ENCODE measurements at places on chromosomes 7 and 10. TPM values are rescaled to one million over a fixed set of nuclear protein-coding genes. Genes with fewer than 3 reads are reported as not detected.

The CLCN1 gene
- polyA plus RNA-seq = 0.10 TPM

The PAPSS2 gene
- polyA plus RNA-seq = 35.7 TPM

GRCh38 chr10:117950408-117950807 is 96.3 kb downstream of the RAB11FIP2 start:
- DNase-seq = no peak

- no peak for DNase-seq
These were observed 34.7 kb downstream of the JAZF1 start for GRCh38 chr7:28145931-28146330.

- DNase-seq = no peak
These were observed 4.5 kb upstream of the HKDC1 start for GRCh38 chr10:69215405-69216171.

GRCh38 chr7:156487811-156488533 is 152.6 kb upstream of the RNF32 start:
- no peak for DNase-seq

The SERPINE1 gene
- 0.92 TPM for polyA plus RNA-seq

GRCh38 chr10:30413996-30414576 is 19.9 kb upstream of the MAP3K8 start:
- no peak for DNase-seq

The ECD gene
- polyA plus RNA-seq = 34.9 TPM

The GNAT3 gene
- polyA plus RNA-seq = not detected

DNA sequence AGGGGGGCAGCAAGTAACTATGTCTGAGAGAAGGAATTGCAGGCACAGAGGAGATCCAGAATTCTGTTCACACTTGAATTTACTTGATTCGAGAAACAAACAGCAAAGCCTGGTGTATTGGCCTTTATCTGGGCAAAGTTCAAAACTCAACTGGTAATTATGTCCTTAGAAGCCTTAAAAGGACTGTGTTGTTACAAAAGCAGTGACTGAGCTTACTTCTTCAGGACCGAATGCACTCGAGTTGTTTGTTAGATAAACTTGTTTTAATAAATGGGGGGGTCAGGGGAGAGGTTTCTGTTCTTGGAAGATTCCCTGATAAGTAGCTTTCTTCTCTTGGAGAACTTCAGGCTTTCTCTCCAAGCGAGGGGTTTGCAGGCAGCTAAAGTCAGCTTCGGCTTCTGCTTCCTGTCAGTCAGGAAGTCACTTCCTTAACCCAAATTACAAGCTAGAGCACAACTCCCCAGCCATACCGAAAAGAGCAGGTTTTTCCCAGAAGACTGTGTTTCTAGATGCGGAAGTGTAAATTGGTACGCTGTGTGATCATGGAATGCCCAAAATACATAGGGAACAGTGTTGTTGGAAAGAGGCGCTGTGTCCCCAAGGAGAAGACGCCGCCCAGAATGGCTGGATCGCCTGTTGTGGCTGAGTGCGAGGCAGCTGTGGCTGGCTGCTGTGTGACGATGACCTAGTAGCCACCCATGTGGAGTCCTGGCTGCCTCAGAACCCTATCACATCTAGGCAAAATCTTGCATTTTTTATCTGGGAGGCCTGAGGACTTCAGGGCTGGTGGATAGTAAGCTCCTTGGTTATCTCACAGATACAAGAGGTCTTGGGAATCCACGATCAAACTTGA is 110.4 kb downstream of the TCF7L2 start:
- no peak for DNase-seq

The TAX1BP1 gene
- 74.6 TPM for polyA plus RNA-seq

DNA sequence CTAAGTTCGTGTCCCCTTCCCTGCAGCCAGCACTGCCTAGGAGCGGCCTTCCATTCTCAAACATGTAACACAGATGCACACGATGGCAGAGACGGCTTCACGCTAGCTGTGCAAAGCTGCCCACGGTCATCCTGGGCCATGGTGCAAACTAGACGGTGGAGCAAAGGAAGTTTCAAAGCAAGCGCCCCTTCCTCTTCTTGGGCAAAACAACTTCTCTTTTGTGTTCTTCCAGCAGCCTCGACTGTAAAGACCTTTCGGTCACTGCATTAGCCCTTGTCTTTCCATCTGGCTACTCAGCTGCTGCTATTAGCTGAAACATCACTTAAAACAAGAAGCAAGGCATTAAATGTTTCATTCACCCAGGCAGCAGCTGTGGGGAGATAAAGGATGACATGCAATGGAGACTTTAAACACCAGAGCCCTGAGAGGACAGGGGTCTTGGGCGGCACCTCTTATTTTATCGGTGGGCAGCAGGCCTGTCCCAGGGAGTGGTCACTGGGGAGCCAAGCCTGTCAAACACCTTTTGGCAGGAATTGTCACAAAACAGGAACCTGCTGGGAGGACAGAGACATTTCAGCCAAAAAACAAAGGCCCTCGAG is 214.8 kb downstream of the KLF6 start:
- DNase-seq = no peak

The TMEM213 gene
- 37.8 TPM for polyA plus RNA-seq

DNA sequence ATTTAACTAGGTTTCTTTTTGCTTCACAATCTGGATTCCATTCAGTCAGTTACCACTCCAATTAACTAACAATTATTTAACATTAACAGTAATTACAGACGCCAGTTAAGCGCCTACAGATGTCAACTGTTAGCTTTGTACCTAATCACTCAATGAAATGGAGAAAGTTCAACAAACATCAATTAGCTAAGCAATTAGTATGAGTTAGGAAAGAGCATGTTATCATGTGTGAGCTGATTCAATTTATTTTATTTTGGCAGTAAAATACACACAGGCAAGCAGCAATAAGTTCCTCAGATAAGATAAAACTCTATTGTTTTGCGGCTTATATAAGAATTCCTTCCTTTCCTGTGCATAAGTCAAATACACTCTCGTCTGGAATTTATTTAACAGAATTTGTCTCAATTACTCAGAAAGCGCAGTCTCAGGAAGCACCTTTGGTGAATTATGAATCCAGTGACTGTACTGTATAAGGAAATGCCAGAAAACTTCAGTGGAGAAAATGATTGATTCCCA is 427.1 kb upstream of the GALNT17 start:
- DNase-seq = no peak

- DNase-seq = no peak
These were observed 78.3 kb upstream of the CTBP2 start for GRCh38 chr10:125238682-125239081.

DNA sequence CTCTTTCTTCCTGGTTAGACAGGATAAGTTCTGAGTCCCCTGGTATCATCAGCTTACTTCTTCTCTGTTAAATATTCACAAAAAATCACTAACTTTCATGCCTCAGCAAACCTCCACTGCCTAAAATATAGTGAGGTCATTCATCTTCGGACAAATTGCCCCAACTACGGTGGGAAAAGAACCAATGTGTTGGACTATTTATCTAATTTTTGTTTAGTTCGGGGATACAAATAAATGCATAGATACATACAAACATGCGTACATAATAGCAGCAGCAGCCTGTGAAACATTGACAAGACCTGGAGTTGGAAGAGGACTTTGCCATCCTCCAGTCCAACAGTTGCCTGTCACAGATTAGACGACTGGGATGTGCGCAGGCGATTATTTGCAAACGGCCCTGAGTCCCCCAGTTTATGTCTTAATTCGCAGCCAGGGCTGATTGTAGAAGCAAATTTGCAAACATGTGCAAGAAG is 51.5 kb downstream of the EGFR start:
- no peak for DNase-seq

The NOS3 gene
- polyA plus RNA-seq = 6.2 TPM

The PIK3CG gene
- polyA plus RNA-seq = 2.4 TPM

DNA sequence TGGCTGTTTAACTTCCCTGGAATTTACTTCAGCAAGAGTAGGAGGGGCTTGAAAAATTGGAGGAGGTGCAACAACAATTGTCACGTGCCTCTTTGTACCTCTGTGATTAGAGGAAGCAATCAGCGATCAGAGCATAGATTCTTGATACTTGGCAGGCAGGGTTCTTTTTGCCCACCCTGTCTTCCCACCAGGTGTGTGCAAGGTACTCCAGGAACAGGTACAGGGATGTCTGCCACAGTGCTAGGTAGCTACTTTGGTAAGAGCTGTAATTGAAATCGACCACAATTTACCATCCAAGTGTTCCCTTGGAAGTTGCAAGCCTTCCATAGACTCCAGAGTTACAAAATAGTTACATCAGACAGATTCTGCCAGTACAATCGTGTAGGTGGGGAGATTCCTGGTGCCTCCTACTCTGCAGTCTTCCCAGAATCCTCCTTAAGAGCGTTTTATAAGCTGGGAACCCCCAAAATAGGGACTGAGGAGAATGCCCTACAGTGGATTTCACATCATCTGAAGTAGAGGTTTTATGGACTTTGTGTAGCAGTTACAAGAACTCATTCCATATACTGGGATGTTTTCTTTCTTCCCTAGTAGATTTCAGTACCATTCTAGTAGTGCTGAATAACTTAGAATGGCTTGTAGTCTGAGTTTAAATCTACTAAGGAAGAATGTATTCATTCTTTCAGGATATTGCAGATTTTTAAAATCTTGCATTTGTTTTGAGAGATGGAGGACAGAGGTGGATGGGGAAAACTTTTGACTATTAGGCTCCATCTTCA is 101.9 kb downstream of the EXOC4 start:
- DNase-seq = no peak

- no peak for DNase-seq
These were observed 649 bp downstream of the SCD start for GRCh38 chr10:100347568-100348195.

GRCh38 chr7:155349601-155350331 is 52.1 kb downstream of the INSIG1 start:
- no peak for DNase-seq

DNA sequence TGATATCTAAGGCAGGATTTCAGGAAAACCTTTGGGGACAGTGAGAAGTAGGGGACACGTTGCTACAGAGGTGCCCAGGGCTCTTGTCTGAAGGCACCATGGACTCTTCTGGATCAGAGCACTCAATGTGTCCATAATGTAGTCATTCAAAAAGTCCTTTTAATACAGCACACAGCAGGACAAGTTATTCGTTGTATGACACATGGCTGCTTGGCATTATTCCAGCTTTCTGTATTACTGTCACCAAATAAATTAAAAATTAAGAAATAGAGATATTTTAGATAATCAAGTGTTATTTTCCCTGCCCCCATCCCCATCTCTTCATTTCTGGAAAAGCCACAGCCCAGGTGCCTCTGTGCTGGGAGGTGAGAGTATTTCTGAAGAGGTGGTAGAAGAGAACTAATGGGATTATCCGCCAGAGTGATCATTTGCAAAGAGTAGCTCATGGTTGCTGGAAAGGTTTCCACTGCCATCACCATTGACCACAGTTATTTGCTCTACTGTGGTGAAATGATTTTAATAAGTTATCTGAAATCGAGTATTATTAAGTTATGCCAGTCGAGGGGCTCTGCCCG is 83.0 kb downstream of the CXCL12 start:
- no peak for DNase-seq

- no peak for DNase-seq
These were observed 63.6 kb upstream of the INSIG1 start for GRCh38 chr7:155234158-155234492.

DNA sequence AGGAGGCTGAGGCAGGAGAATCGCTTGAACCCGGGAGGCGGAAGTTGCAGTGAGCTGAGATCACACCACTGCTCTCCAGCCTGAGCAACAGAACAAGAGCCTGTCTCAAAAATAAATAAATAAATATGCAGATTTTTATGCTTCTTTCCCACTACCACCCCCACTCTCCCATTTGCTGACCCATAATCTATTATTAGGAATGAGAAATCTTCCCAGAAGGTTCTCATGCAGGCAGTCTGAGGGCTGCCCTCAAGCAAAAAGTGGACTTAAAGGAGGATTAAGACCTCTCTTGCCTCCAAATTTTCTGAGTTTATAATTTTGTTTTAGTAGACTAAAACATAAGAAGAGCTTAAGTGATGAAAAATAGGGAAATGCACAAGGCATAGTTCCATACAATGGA is 85.2 kb upstream of the TOMM7 start:
- DNase-seq = no peak

DNA sequence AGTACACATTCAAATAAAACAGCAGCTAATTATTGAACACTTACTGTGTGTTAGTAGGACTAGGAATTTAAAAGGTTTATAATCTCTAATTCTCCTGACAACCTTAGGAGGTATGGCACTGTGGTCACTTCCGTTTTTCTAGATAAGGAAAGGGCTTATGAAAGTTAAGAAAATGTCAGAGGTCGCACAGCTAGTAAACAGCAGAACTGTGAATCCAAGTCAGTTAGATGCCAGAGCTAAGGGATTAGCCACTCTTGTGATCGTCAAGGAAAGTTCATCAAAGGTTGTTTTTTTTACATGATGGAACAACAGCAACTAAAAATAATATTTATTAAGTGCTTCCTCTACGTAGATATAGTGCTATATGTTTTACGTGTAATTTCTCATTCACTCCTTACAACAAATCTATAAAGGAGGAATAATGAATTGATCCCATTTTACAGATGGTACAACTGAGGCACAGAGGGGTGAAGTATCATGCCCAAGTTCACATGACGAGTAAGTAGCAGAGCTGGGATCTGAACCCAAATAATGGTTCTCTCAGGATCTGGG is 84.9 kb downstream of the NAMPT start:
- no peak for DNase-seq

DNA sequence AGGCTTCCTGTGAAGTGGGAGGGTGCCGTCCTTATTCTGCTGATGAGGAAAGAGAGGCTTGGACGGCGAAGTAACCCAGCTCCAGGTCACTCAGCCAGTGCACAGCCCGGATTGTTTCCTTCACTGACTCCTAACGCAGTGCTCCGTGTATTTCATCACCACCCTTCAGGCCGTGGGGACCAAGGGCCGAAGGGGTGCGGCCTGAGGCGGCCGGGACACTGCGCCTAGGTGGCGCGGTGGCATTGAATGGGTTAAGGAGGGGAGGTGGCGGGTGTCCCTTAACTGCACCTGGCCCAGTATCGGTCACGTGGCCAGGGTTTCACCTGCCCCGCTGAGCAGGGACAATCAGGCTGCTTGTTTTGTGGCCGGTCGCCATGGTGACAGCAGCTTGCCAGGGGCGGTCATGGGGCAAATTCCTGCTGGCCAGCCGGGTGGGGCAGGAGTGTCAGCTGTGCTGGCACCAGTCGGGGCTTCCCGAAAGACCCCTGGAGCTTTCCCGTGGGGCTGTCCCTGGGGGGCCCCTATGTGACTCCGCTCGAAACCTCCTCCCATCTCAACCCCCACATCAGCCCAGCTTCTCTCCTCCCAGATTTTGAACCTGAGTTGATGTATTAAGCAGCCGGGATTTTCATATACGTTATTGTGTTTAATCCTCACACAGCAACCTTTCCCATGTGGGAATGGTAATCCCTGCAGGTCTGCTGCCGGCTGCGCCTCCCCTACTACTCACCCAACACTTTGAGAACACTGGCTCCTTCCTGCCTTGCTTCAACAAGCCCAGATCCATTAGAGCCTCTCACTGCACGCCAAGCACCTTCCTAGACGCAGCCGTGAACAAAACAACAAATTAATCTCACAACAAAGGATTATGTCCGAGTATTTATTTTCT is 4.4 kb upstream of the ABHD11 start:
- DNase-seq = peak; percentile 85

The ARMC10 gene
- 65.9 TPM for polyA plus RNA-seq

DNA sequence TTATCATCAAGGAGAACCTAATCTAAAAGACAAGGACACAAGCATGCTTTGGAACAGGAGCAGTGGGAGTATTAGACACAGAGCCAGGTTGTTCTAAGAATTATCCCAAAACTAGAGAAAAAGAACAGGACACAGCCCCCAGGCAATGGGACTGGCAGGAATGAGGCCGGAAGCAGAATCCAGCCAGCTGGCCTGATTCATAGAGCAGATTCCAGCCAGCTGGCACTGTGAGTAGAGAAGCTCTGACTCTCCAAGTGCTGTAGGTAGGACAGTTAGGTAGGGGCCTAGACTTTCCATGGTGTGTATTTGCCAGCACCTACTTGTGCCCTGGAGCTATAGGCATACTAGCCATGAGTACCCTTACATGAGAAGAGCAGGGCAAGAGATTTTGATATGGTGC is 13.3 kb upstream of the RAB18 start:
- DNase-seq = no peak

Measured in left renal pelvis (tissue), 4 donors.